Activated CD8-positive, alpha-beta memory T cell treated with anti-CD3 and anti-CD28 coated beads, Interleukin-2, amount 10 ng/mL, durations not matched to agents 7 days and 5 days (primary cell): ENCODE measurements at places on chromosomes 3 and 15.

DNA sequence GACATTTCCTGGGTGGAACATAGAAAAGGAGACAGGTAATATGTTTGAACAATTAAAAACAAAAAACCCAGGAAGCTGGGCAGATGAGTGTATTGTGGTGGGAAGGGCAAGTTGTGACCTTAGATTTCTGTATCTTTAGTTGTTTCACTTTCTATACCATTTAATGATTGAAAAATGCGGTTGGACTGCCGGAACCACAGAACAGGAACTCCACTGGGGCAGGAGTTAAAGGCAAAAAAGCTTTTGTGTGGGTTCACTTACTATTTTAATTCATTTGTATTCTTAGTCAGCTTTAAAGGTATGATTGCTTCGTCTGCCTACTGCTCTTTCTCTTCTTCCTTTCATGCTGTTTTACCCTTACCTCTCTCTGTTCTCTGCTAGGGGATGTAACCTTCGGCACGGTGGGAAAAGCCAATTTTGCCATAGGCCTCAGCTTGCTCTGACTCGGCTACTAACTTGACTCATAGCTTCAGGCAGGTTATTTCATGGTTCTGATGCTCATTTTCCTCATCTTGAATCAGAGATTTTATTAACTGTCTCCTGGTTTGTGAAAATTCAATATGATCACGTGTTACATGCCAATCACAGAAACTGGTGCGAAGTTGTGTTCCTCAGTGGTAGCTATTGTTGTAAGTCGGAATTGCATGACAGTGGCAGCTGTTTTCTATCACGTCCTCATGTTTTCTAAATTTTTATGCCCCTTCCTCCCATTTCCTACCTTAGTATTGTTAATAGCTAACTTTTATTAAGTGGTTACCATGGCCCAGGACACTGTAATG lies 1.6 kb upstream of the MCTP2 start:
- peak; percentile 88 for DNase-seq

DNA sequence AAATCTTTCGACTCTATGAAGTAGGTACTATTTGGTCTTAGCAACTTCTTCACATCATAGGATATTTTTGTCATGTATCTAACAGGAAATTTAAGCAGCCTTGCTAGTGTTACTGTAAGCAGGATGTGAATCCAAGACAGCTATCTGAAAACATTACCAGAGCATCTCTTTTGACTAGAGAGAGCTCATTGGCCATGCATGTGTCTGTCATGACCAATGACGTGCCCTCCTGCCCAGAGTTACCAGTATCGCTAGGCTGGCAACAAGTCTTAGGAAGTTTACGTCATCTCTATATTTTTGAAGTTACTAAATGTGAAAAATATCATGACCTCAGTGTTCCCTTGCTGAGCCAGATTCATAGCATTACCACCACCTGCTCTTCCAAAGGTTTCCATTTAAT lies 130.9 kb upstream of the TP63 start:
- no peak for DNase-seq

- no peak for DNase-seq
Observed at GRCh38 chr3:112967828-112968227, 7.1 kb downstream of the CD200R1 start.

DNA sequence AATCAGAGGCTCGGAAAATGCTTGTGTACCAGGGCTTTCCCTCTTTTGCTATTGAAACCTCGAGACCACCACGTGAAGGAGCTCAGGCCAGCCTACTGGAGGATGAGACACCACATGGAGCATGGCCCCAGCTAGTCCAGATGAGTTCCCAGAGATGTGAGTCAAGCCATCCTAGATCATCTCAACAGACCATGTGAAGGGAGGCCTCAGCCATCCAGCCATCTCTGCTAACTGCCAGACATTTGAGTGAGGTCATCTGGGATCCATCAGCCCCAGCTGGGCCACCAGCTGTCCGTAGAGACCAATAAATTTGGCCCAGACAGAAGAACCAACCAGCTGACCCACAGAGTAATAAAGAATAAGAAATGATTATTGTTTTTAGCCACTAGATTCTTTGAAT lies 62.8 kb upstream of the PROK2 start:
- no peak for DNase-seq

DNA sequence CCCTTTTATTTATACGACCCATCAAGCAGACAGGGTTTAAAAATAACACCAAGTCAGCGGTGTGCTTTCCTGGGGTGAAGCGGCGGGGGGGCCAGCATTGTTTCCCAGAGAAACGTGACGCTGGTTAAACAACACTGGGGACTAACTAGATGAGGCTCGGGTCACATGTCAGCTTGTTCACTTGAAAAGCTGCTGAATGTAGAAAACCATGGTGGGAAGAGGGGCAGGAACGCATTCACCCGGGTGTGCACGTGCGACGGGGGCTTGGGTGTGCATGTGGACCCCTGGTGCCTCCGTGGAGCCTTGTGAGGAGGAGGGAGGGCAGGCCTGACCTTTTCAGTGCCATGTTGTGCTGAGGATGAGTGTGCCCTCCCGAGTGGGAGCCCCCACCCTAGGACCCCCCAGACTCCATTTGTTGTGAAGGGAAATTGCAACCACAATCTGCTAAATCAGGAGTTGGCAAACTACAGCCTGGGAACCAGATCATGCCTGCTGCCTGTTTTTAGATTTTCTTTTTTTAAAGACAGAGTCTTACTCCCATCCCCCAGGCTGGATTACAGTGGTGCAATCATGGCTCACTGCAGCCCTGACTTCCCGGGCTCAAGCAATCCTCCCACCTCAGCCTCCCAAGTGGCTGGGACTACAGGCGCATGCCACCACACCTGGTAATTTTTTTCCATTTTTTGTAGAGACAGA lies 70.4 kb upstream of the CMTM7 start:
- no peak for DNase-seq

DNA sequence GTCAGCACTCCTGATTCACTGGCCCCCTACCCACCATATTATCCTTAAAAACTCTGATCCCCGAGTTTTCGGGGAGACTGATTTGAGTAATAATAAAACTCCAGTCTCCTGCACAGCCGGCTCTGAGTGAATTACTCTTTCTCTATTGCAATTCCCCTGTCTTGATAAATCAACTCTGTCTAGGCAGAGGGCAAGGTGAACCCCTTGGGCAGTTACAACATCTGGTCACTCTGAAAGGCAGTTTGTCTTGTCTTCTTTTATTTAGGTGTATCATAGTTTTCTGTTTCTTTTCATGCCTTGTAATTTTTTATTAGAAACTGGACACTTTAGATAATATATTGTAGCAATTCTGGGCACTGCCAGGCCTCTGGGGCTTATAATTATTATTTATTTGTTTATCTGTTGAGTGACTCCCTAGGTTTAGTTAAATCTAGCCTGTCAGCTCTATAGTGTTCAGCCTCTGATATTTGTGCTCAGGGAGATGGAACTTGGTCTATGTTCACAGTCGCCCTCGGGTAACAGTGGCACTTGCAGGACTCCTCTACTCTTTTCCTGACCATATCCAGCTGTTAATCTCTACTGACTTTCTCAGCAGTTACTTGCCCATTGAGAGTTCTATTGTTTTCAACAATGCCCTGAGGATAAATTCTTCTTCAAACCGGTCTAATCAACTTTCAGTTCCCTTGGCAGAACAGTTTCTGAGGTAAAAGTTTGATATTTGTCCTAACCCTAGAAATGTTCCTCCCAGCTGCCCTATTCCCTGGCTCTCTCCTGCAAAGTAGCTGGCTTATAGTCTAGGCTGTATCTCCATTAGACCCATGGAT lies 15.5 kb upstream of the PLAAT1 start:
- DNase-seq, result no peak

GRCh38 chr15:65870889-65871533 lies 1.7 kb downstream of the RAB11A start:
- DNase-seq, result no peak

DNA sequence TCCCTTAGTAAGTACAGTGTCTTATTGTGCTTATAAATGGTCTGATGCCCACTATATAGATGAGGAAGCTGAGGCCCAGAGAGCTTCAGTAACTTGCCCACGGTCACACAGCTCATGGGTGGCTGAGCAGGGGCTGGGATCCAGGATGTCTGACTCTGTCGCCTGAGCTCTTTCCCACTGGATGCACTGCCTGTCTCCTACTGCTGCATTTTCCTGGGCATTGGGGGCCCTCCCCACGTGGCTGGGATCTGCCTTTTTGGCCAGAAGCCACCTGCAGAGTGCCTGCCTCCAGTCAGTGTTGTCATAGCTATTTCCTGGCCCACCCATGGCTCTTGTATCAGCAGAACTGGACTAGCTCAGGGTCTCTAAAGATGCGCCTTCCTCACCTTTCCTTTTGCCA lies 57.5 kb upstream of the TAMM41 start:
- DNase-seq, result no peak

- DNase-seq, result no peak
Observed at GRCh38 chr3:147173257-147173656, 233.1 kb downstream of the ZIC4 start.

DNA sequence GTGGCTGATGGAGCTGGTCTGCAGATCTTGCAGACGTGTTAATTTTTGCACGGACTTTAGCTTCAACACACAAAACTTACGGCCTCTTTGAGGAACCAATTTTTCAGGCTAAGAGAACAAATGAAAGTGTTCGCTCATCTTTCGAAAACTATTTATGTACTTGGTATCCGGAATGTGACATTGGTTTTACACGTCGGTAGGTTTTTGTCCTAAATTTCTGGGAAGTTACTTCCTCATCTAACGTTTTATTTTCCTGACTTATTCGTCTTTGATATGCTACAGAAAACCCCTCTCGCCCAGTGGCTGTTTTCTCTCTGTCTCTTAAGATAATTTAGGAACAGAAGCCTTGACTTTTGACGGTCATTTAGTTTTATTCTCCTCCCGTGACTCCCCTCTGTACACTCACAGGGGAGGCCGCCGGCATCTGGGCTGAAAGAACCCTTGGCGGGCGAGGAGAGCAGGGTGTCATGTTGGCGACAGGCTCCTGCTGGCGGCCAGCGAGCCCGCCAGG lies 834 bp upstream of the GREM1 start:
- no peak for DNase-seq

DNA sequence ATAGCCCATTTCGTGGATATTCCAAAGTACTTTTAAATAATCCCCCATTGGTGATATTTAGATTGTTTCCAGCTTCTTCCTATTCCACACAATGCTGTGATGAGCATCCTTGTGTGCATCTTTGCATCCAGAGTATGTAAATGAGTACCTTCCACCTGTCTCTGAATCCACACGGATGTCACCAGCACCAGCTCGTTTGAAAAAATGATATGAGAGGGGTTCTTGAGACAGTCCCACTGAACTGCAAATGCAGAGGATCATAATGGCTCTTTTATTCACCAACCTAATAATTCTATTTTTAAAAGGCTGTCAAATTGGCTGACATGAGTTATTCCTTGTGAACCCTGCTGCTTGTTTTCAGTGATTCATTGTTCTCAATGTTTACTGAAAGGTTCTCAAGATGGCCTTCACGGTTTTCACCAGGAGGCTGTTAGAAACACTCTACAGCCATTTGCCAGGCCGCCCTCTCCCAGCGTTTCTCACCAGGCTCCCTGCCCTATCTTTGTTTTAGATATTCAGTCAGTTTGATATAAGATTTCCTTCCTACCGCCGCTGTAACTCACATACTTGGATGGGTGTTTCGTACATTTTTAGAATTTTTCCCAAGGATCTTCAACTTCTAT lies 96.7 kb upstream of the PTPRG start:
- no peak for DNase-seq

GRCh38 chr3:140626856-140627255 lies 51.0 kb upstream of the TRIM42 start:
- DNase-seq, result no peak

DNA sequence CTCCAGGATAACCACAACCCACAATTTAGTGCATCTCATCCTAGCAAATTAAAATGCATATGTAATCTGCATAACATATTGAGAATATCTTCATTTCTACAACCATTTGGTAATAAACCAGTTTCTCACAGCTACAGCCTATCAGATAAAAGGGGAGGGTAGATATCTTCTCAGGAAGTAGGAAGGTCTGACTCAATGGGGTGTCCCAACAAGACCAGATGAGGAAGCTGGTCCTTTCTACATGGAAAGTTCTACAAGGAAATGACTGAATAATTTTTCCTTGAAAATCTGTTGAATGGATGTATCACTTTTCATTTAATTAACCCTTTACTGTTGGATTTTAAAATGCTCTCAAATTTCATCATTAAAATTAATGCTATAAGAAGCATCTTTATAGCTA lies 17.4 kb upstream of the TMPRSS7 start:
- no peak for DNase-seq

DNA sequence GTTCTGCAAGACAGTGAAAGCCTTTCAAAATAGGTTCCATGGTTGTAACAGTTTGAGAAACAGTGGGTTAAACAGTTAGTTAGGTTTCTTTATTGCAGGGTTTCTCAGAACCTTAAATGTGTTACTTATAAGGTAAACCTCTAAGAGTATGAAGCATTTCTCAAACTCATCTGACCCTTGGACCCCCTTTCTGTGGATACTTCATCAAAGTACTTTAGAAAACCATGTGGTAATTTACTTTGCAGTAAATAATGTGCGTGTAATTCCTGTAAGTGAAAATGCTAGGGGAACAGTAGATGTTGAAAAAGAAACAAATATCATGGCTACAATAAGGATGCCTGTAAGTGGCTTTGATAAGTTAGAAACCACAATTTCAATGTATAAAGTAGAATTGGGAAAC lies 354.6 kb upstream of the RARB start:
- DNase-seq, result no peak

DNA sequence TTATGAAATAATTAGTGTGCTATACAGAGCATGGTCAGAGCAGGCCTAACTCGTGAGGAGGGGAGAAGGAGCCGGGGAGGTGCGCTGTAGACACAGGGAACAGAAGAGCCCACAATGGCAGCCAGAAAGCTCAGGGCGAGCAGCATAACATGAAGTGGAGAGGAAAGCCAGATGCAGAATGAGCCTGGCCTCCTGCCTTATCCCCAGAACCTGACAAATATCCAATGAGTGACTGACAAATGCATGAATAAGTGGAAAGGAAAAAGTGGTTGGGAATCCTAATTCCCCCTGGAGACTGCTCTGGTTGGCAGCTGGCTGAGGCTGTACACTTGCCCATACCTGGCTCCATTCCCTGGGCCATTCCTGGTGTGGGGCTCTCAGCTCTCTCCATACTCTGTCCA lies 9.2 kb upstream of the MST1R start:
- DNase-seq, result no peak

DNA sequence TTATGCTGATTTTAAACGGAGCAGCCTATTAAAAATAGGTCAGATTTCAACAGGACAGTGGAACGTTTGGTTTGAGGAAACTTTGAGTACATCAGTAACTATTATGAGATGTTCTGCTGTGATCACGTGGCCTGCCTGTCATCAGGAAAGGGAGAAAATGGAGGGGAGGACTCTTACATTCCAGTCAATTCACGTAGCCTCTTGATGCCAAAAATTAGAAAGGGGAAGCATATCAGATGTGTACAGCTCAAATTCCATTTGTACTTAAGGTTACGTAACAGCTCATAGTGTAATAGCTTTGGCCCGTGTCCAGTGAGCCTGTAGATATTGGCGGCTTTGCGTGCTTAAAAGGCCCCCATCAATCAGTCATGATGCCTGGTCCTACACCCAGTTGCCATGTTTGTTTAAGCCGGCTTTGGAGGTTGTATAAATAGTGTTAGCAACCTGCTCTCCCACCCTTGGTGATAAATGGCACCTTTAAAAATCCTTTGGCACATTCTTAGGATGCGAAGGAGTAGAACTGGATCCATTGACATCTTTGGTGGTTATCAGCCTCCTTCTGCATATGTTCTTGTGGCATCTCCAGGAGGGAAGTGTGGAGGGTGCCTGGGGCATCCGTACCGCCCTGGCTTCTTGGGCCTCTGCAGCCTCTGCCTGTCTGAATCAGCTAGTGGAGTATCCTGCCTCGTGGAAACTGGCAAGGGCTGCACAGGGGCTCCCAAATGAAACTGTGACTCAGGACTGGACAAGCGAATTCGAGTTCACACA lies 163.9 kb downstream of the THSD4 start:
- no peak for DNase-seq

- no peak for DNase-seq
Observed at GRCh38 chr3:33807191-33807590, 8.8 kb downstream of the PDCD6IP start.
